ENCODE measurements at places on chromosomes 16 and 17.

- DNase-seq = no peak
These were observed 4.9 kb downstream of the IQCK start for GRCh38 chr16:19722981-19723380.

DNA sequence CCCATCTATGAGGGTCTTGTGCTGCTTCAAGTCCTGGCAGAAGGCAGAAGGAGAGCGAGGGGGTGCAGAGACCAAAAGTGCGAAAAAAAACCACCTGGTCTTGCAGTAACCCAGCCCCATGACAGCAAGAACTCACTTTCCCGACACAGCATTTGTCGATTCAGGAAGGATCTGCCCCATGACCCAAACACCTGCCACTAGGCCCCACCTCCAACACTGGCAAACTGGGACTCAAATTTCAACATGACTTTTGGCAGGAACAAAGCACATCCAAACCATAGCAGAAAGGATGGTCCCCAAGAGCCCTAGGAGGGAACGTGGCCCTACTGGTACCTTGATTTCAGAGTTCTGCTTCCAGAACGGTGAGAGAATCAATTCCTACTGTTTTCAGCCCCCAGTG is 34.7 kb upstream of the KLHDC4 start:
- no peak for DNase-seq

GRCh38 chr16:11350921-11351335 is 5.7 kb downstream of the RMI2 start:
- no peak for DNase-seq

DNA sequence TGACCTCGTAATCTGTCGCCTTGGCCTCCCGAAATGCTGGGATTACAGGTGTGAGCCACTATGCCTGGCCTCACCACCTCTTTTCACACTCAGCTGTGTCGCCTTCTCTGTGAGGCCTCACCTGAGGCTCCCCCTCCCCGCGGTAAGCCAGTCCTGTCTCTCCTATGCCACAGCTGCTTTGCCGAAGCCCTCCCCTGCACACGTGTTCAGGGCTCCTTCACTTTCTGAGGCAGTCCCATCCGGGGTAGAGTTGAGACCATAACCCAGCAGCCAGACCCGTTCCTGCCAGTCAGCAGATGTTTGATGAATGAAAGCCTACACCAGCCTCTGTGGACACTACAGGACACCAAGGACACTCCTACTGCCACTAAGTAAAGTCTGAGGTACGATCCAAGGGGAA is 10.6 kb downstream of the USP7 start:
- DNase-seq = no peak

DNA sequence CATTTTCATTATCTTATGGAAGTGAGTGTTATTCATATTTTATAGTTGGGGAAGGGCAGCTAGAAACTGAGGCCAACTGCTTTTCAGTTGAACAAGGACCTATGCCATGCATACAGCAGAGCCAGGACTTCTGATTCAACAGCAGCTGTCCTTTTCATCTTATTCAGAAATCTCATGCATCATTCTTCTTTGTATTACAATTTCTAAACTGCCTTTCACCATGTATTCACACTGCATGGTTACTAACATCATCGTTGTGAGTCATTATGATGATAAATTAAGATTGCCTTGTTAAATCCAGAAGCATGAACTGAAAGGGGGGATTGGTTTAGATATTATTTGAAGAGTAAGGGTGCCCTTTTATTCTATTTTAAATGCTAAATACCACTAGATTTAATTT is 1470.1 kb upstream of the GOT2 start:
- no peak for DNase-seq

DNA sequence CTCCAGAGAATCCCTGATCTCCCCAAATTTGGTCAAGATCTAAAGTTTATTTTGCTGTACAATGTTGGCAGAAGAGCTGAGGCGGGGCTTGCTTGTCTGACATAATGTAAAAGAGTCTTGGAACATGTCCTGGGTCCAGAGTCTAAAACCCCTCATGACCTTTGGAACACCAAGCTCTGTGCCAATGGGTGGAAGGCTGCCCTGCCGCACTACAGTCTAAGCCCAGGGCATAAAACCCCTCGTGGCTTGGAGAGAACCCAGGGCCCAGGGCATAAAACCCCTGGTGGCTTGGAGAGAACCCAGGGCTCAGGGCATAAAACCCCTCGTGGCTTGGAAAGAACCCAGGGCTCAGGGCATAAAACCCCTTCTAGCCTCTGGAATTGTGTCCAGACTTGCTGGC is 36.7 kb downstream of the CCDC57 start:
- no peak for DNase-seq

GRCh38 chr17:970364-970763 is 9.2 kb downstream of the NXN start:
- DNase-seq = no peak

GRCh38 chr17:42979511-42980273 is at the start of gene PTGES3L:
PTGES3L (minus strand) TSS chr17:42980080; CDS start chr17:42980053, 27 bp downstream.
- DNase-seq = peak; percentile 65

DNA sequence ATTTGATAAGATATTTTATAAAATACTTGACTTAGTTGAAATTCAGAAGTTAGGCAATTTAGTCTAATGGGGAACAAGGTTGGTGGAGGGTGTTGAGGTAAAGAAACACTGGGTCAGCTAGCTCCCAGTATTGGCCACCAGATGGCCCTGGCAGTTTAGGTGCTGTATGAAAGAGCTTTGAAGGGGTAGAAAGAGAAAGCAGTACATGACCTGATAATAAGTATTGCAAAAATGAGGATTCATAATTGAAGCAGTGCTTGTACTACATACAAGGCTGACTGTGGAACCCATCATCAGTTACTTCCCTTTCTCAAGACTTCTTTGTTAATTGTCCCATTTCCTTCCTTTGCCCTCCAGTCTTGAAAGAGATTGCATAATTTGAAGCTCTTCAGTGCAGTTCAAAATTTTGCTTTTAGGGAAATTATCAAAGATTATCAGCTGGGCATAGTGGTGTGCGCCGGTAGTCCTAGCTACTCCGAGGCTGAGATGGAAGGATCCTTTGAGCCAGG is 29.4 kb downstream of the TANC2 start:
- peak; percentile 38 for DNase-seq

DNA sequence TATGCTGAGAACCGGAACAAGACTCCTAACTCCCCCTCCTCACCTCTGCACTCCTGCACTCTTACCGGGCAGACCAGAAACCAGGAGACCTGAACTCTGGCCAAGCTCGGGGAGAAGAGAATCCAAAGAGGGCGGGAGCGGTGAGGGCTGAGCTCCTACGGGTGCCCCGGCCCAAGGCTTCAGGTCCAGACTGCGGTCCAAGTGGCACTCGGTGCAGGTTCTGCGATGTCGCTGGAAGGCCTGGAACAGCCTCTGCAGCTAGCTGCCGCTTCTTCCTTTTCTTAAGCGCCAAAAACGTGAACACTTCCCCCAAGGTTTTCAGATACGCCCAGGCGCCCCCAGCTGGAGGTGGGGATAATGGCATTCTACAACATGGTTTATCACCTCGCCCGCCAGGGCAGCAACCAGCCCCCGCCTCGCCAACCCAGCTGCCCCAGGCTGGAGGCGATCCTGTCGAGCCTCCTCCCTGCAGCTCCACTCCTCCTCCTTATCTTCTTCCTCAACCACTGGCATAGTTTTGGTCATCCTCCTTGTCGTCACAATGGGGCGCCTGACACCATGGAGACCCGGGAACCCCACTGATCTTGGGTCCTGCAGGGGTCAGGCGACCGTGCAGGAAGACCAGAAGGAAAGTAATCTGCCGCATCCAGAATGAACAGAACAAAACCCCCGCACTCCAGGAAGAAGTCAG is 1735.9 kb downstream of the TP53TG3F start:
- DNase-seq = no peak

DNA sequence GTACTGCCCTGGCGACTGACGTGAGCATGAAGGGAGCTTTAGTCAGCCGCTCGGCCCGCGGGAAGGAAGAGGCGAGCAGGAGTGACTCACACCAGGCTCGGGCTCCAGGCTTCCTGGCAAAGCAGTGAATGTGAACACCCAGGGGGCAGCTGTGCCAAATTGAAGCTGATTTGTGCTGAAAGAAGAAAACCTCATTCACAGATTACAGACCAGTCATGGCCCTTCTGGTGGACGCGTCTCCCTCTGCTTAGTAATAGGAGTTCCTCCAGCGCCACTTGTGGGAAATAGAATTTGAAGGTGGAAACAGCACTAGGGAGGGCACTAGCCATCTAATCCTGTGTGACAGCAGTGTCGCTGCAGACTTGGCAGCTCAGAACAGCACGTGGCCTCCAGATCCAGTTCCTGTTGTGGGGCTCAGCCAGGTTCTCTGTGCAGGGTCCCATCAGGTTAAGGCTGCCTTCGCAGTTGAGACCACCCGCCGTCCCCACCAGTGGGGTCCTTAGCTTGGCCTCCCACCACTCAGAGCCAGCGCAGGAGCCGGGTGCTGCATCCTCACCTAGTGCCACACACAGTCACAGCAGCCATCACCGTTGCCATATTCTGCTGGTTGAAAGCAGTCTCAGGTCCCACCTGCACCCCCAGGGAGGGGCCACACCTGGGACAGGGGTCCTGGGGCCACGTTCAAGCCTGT is 164.5 kb upstream of the CHMP6 start:
- no peak for DNase-seq

Measured in HuH-7.5 (cell line).